ENCODE measurements at places on chromosomes 3 and 15. TPM values are rescaled to one million over a fixed set of nuclear protein-coding genes. Genes with fewer than 3 reads are reported as not detected.

DNA sequence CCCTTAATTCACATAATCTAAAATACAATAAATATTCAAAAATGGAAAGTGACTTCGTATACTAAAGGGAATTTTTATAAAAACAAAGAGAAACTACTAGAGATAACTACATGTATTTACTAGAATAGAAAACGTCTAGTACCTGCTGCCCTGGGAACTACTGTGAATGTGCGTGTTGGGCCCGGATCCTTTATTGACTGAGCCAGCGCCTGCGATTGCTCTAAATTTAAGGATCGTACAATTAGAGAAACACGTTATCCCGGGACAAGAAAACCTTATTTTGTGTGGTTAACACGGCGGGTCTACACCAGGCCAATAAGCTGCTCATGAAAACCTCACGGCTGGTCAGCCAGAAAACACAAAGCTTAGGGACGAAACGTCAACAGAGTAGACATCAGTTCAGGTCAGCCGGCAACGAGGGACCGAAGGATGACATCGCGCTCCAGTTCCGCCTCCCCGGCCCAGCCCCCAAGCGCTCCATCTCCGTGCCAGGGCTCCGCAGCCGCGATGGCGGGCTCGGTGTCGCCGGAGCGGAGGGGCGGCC, 555 bp downstream of the TM2D3 start:
- DNase-seq, result no peak

DNA sequence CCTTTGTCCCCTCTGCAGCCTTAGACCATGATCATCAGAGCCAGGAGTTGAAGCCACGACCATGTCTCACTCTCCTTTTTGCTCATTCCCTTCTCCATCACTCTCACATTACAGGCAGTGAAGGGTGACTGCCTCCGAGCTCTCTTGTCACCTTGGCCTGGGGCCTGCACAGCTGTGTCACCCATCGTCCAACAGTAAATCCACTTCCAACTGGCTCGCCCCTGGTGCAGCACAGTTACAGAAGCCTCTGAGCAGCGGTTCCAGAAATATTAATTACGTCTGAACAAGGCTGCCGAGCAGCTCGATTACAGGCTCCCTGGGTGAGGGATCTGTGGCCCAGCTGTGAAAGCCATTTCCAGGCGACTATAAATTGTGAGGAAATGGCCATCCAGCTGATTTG, 528.2 kb downstream of the NR2F2 start:
- DNase-seq, result no peak

DNA sequence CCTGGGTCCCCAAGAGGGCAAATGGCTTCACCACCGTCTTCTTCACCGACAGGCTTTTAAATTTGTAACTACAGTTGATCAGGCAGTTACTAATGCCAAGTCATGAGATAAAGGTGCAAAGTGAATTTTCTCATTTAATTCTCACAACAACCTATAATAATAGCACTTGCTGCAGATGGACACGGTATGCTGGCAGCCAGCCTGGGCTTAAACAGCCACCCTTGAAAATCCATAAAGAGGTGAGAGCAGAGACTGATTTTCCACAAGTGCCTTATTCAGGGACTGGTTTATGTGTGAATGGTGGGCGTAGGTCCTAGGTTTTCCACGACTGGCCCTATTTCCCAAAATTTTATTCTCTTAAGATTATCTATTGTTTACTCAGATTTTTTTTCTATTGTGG, 117.8 kb downstream of the RAB11A start:
- DNase-seq, result no peak

DNA sequence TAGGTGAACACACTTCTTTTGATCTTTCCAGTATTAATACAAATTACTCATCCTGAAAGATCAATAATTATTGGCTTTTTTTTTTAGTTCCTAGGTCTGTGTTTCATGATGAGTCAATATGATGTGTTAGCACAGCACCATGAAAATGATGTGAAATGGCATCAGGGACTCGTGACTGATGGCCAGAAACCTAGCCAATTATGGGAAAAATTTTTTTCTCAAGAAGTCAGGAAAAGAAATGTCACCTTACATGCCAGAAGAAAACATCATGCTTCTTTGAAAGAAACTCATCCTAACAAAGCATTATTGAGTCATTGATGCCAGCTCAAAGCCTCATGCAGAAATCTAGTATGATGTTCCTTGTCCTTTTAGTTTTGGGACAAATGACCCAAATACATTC, 468.3 kb upstream of the CBLB start:
- DNase-seq, result peak; percentile 58

- DNase-seq, result no peak
Measured at GRCh38 chr3:128067489-128067888, 15.3 kb downstream of the SEC61A1 start.

DNA sequence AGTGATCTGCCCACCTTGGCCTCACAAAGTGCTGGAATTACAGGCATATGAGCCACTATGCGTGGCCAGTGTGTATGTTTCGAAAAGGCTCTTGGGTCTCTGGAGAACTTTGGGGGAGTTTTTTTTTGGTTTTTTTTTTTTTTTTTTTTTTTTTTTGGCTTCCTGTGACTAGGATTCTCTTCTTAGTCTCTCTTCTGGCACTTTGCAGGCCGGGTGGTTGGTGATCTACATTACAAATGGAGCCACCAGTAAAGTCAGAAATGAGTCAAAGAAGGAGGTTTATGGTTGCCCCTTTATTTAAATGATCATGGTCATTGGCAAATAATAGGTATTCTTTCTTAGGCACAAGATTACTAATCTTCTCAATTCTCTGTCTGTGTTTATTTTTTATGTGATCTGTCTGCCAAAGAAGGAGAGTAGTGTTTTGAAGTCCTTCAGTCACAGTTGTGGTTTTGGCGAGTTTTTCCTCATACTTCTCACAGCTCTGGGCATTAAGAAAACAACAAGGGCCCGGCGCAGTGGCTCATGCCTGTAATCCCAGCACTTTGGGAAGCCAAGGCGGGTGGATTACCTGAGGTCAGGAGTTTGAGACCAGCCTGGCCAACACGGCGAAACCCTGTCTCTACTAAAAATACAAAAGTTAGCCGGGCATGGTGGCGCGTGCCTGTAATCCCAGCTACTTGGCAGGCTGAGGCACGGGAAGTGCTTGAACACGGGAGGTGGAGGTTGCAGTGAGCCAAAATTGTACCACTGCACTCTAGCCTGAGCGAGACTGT, 38.3 kb downstream of the PDE8A start:
- peak; percentile 54 for DNase-seq

- no peak for DNase-seq
Measured at GRCh38 chr3:103341078-103341606, 906.3 kb downstream of the ZPLD1 start.

DNA sequence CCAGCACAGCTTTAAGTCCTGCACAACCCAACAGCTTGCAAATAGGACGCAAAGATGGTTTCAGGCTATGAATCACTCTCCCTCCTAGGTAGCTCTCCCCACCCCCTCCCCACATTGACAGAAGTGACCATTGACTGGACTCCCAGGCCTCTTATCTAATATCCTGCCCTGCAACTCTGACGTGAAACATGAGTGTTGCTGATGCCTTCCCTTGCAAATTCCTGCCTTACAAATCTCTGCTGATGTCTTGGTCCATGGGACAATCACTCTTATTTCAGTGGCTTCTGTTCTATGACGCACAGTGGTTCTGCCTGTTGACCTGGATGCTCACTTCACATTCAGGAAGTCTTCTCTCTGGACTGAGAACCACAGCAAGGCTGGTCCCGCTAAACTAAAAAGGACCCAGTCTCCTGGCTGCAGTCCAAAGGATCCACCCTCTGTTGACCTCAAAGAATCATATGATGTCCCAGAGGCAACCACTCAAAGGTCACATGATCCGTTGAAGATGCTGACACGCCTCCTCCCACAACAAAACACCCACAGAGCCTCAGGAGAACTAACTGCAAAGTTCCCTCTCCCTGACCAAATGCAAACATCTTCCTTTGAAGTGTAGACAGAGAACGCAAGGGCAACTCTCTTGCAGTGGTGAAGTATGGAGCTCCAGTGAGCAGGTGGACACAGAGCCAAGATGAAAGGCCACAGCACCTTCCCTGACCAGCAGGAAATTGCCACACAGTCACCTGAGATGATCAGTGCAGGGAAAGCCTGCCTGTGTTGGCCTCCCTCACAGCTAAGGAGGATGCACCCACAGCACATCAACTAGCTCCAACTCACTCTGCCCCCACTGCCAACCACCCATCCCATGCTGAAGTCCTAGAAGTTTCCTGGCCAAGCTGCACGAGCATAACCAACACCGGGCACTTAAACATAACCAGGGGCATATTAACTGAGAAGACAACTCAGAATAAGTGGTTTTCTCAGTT, 112.3 kb downstream of the ADAMTS17 start:
- no peak for DNase-seq

DNA sequence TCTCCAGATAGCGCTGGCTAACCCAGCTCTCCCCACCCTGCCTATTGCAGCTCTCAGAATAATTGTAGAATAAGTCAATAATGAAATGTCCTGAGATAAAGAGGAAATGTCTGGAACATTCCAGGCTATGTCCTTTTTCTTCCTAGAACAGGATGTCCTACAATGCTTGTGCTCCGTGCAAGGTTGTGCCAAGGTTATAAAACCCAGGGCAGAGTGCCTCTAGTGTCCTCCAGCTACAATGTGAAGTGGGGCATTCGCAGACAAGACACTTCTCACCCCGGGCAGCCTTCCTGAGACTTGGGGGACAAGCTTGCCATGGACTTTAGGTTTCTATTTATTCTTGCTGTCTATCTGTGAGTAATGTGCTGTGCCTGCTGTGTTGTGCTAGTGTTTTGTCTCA, 900.6 kb downstream of the TUSC7 start:
- no peak for DNase-seq

DNA sequence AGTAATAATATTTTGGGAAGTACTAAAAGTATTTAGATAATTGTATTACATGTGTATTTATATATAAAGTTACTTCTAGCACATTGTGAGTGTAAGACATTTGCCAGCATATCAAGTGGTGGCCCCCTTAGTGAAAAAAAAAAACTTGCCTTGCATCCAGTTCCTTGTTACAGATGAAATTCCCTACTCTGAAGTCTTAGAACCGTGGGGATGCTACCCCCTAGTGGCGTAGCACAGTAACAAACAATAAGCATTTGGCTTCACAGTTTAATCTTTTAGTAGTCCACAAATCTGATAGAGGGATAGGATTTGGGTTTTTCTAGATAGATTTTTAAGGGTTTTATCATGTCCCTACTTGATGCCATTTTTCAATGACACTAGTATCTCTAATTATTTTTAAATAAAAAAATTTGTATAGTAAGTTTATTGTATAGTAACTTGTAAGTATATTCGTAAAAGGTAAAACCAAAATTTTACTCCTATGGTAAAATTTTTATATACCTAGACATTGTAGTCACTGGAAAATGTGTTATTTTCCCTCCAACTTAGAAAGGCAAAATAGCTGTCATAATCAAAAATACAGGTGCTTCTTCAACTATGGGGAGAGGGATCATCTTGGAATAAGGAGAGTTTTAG, 14.3 kb downstream of the SMC4 start:
- peak; percentile 84 for DNase-seq

COL7A1 gene
- total RNA-seq, result 3.1 TPM

LOXL1 gene
- 148 TPM for total RNA-seq

LTK gene
- 0.18 TPM for total RNA-seq

CXCR6 gene
- under 0.01 TPM for total RNA-seq

All from IMR-90 (cell line).